ENCODE measurements at places on chromosomes 6 and 20.

GRCh38 chr20:41632896-41633295 is 14.7 kb upstream of the CHD6 start:
- no peak for DNase-seq

GRCh38 chr20:45538209-45538799 is 978 bp downstream of the WFDC6 start:
- DNase-seq = no peak

- DNase-seq = no peak
These were observed 86.6 kb downstream of the SMOC2 start for GRCh38 chr6:168527451-168528210.

DNA sequence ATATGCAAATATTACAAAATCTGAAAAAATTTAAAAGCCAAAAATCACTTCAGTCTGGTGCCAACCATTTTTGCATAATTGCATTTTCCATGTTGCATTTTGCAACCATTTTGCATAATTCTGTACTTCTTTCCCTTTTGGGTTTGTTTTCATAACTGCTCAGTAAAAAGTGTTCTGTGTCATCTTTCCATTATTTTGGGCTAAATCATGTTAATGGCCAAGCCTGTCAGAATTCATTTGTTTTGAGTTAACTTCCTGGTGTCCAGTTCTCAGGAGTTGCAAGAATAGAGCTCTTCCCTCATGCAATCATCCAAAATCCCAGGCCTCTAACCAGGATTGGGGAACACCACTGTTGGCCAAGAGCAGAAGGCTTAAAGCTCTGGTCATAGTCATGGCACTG is 133.6 kb downstream of the MTHFD1L start:
- DNase-seq = no peak
